Trophoblast cell (in vitro differentiated cells and primary cell): ENCODE measurements at places on chromosomes 4 and X.

- no peaks in the 10 kb centered on the region for H3K4me1 ChIP-seq
- no peaks in the 10 kb centered on the region for H3K36me3 ChIP-seq
- H3K27me3 ChIP-seq, result no peaks in the 10 kb centered on the region
These were observed 12.9 kb downstream of the DCK start for GRCh38 chr4:71006203-71006907.

- no peaks in the 10 kb centered on the region for H3K27me3 ChIP-seq
- peaks cover 2% of the 10 kb centered on the region for H3K36me3 ChIP-seq
- no peak for DNase-seq
- no peak overlapping the region for H3K27ac ChIP-seq
These were observed 1.4 kb downstream of the TMLHE start for GRCh38 chrX:155611302-155611701.

GRCh38 chr4:146245850-146246249 lies 31.5 kb downstream of the REELD1 start:
- no peak for DNase-seq
- H3K36me3 ChIP-seq, result no peaks in the 10 kb centered on the region
- H3K4me3 ChIP-seq, result no peak overlapping the region
- H3K27me3 ChIP-seq, result no peaks in the 10 kb centered on the region
- no peak overlapping the region for H3K27ac ChIP-seq
- peaks cover 2% of the 10 kb centered on the region for H3K4me1 ChIP-seq

GRCh38 chr4:124637321-124637720 lies 75.2 kb downstream of the ANKRD50 start:
- no peak overlapping the region for H3K4me3 ChIP-seq
- H3K4me1 ChIP-seq, result peaks cover 6% of the 10 kb centered on the region
- H3K27me3 ChIP-seq, result no peaks in the 10 kb centered on the region
- no peaks in the 10 kb centered on the region for H3K36me3 ChIP-seq
- H3K27ac ChIP-seq, result no peak overlapping the region

DNA sequence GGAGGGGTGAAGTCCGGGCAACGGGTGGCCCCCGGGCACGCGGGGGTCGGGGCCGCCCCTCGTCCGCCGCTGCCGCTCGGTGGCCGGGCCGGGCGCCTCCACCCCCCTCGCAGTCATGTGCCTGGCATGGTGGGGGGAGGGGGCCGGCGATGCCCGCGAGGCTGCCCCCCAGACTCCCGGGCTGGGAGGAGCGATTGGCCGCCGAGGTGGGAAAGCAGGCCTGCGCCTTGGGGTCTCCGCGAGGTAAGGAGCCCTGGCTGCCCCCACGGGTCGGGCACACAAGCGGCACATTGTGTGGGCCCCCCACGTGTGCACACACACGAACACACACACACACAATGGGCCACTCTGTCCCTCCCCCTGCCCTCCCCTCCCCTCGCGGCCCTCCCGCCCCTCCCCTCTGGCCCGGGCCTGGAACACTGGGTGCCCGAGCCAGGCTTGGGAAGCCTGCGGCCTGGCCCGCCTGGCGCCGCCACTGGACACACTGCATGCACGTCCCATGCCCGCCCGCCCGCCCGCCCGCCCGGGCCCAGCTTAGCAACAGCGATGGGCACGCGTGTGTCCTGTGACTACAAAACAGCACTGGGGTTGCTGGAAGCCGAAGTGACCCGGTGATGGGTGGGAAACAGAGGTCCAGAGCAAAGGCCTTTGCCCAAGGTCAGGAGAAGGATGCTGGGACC lies 1.3 kb downstream of the SLC6A8 start:
- H3K27me3 ChIP-seq, result no peaks in the 10 kb centered on the region
- no peak for DNase-seq
- H3K36me3 ChIP-seq, result peaks cover 8% of the 10 kb centered on the region
- no peak overlapping the region for H3K27ac ChIP-seq

DNA sequence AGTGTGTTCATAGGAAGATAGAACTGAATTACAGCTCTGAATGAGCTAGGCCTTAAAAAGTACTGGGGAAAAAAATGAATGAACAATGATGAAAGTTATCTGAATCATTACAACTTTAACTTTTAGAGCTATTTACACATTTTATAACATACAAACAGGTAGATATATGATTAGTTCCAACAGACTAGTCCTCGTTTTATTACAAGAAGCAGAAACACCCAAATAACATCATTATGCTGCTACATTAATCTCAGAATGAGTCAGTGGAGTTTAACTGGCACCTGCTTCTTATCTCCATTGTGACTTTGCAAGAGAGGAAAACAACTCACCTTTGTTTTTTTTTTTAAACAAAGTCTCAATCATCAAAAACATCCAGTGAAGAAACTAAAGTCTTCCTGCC lies 15.2 kb downstream of the ATP8A1 start:
- no peak for DNase-seq
- no peak overlapping the region for H3K27ac ChIP-seq
- H3K36me3 ChIP-seq, result no peaks in the 10 kb centered on the region
- no peak overlapping the region for H3K4me3 ChIP-seq

GRCh38 chr4:181520790-181521189 lies 722.4 kb upstream of the TENM3 start:
- H3K4me1 ChIP-seq, result no peaks in the 10 kb centered on the region
- no peak for DNase-seq
- H3K4me3 ChIP-seq, result no peak overlapping the region
- no peaks in the 10 kb centered on the region for H3K36me3 ChIP-seq

- no peaks in the 10 kb centered on the region for H3K4me1 ChIP-seq
- H3K27me3 ChIP-seq, result no peaks in the 10 kb centered on the region
- H3K4me3 ChIP-seq, result no peak overlapping the region
- no peaks in the 10 kb centered on the region for H3K36me3 ChIP-seq
These were observed 621.5 kb upstream of the HTR2C start for GRCh38 chrX:113962343-113962742.

DNA sequence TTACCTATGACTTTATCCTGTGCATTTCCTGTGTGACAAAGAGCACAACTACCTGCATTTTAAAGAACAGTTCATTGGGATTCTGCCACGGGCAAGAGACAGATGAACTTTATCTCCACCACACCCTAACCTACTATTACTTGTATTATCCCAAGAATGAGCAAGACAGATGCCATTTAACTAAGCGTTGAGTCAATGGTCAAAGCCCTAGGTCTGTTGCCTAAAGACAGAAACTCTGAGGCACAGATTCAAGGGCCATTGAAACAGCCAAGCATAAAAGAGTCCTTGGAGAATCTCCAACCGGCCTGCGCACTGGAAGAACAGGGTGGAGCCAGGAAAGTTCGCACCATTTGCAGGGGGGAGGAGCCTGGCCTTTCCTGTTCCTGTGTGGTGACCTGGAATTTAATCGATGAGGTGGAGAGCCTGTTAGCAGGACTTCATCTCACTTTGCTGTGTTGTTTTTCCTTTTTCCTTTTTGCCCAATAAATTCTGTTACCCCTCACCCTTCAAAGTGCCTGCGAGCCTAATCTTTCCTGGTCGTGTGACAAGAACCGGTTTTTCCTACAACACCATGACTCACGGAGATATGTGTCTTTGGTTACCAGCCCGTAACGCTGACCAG lies 146.4 kb upstream of the DIAPH2 start:
- peak; percentile 85 for DNase-seq
- no peaks in the 10 kb centered on the region for H3K27me3 ChIP-seq
- no peaks in the 10 kb centered on the region for H3K36me3 ChIP-seq
- H3K4me3 ChIP-seq, result no peak overlapping the region
- no peaks in the 10 kb centered on the region for H3K4me1 ChIP-seq
- H3K27ac ChIP-seq, result peak overlapping the region; percentile 71

DNA sequence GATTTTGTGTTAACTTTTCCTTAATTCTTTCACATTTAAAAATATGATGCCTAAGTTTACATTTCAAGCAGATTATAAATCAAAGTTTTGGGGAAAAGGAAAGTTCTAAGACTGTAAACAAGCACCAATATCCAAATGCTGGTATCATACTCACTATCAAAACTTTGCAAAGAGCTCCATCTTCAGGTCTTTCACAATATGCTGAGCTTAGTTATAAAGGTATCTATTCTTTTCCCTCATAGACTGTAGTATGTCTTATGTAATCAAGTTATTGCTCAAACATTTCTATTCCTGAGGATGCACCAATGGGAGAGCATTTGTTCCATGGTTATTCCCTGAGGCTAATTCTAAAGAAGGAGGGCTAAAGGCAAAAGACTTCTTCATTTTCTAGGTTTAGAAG lies 207.9 kb upstream of the FAM241A start:
- H3K36me3 ChIP-seq, result no peaks in the 10 kb centered on the region
- DNase-seq, result peak; percentile 74
- no peaks in the 10 kb centered on the region for H3K4me1 ChIP-seq
- H3K27me3 ChIP-seq, result no peaks in the 10 kb centered on the region
- no peak overlapping the region for H3K4me3 ChIP-seq
- H3K27ac ChIP-seq, result no peak overlapping the region

DNA sequence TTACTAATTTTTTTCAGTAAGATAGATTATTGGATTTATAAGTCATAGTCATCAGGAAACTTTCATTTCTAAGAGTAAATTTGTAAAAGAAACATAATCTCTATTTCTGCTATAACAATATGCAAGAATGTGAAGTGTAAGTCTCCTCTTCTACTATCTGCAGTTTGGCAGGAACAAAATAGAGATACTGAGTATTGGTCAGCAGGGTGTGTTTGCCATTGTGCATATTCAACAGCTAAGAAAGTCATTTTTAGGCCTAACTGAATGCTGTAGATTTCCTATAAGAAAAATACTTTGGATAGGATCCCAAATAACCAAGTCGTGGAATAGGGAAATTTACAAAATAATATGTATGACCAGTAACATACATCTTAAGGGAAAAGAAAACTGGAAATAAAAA lies 253.3 kb upstream of the EPHA5 start:
- H3K4me3 ChIP-seq, result no peak overlapping the region
- no peaks in the 10 kb centered on the region for H3K27me3 ChIP-seq
- no peak for DNase-seq
- no peaks in the 10 kb centered on the region for H3K36me3 ChIP-seq

GRCh38 chrX:51804741-51805140 lies 61.5 kb downstream of the GSPT2 start:
- no peaks in the 10 kb centered on the region for H3K36me3 ChIP-seq
- H3K4me1 ChIP-seq, result no peaks in the 10 kb centered on the region
- H3K27ac ChIP-seq, result no peak overlapping the region
- H3K4me3 ChIP-seq, result no peak overlapping the region

DNA sequence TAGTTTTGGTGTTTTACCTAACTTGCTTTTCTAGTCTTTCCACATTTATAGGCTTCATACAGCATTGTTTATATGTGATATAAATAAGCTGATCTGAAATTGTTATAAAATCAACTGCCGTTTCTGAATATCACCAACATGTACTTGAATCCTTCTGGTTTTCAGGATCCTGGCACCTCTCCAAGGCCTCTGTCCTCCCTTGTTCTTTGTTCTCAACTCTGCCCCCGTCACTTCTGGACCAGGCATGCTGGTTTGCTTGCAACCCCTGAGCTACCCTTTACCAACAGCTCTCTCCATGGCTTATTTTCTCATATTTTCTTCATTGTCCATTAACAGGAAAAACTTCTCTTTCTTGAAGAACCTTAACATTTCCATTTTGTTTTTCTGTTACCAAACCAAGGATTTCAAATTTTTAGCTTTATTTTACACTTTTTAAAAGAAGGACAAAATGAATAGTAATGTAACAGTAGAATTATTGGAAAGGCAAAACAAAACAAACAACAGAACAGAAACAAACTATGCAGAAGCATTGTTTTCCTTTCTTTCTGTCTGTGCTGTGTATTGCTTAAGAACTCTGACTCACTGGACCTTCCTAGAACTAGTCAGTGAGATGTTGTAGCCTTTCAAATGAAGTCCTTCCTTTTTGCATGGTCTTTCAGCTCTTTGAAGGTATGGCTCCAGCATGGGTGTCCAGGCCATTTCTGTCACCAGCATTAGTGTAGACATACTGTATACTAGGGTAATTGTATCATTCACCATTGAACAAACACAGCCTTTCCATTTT lies 44.8 kb downstream of the BANK1 start:
- no peak overlapping the region for H3K4me3 ChIP-seq
- no peaks in the 10 kb centered on the region for H3K36me3 ChIP-seq
- peak; percentile 44 for DNase-seq
- peaks cover 2% of the 10 kb centered on the region for H3K4me1 ChIP-seq
- no peak overlapping the region for H3K27ac ChIP-seq

GRCh38 chr4:126572264-126572663 lies 1060.5 kb upstream of the INTU start:
- no peaks in the 10 kb centered on the region for H3K4me1 ChIP-seq
- H3K27ac ChIP-seq, result no peak overlapping the region
- H3K4me3 ChIP-seq, result no peak overlapping the region
- H3K27me3 ChIP-seq, result no peaks in the 10 kb centered on the region
- DNase-seq, result no peak

DNA sequence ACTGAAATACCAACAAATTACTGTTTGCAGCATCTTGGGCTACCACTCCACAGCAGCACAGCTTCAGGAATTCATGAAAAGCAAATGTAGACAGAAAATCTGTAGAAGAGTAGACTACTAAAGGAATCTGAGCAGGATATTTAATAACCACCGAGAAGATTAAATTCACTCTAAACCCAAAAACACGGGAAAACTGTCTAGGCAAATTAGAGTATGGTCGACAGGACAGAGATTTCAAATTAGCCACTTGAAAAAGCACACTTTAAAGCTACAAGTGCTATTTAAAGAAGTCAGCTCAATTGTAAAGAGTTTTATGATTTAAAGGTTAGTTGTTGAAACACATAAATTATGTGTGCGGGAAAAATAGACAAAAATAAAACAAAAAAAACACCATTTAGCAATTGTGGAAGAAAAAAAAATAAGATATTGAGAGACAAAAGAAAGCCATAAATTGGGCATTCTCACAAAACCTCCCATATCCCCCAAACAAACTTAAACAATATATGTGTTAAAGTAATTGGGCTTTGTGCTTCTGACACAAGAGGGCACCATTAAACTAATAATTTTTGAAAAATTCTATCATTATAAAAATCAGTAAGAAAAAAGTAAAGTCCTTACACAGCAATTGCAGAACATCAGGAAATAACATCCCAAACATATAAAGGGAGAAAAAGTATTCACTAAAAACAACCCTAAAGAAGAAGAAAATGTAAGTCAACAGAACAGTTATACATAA lies 880.8 kb downstream of the TECRL start:
- no peaks in the 10 kb centered on the region for H3K27me3 ChIP-seq
- no peaks in the 10 kb centered on the region for H3K4me1 ChIP-seq
- H3K36me3 ChIP-seq, result no peaks in the 10 kb centered on the region
- no peak overlapping the region for H3K27ac ChIP-seq

DNA sequence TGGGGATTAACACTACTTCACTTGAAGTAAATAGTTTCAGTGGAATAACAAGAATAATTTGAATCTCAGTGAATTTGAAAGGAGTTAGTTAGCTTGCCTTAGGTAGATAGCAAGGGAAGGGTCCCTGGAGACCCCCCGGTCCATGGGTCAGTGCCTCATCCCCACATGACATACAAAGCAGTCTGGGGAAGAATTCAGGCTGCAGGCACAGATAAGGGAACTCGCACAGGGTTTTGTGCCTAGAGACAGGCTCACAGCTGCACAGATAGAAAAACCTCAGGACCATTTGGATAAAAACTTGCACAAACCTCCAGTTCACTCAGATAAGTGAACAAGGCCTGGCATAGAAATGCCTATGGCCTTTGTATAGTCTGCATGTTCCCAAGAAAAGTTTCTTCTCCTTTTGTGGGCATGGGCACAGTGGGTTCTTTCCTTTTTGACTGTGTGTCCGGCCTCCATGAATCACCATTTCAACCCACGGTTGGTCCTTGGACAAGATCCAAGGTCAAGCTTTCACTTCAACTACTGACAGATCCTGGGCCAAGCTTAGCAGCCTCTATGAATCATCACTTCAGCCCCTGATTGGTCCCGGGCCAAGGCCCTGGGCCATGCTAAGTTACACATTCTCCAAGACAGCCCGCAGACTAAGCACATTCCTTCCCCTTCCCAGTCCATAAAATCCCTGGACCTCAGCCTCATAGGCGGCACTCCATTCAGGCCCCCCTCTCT lies 108.3 kb upstream of the KLHL4 start:
- no peak overlapping the region for H3K27ac ChIP-seq
- no peaks in the 10 kb centered on the region for H3K36me3 ChIP-seq
- no peaks in the 10 kb centered on the region for H3K27me3 ChIP-seq
- no peak for DNase-seq
